ENCODE measurements at places on chromosomes 16 and 17.
A peak's percentile ranks its signal among the peaks of the same experiment; 100 is the strongest.

GRCh38 chr16:81797443-81797842, 18.4 kb downstream of the PLCG2 start:
- peak; percentile 60 for DNase-seq

DNA sequence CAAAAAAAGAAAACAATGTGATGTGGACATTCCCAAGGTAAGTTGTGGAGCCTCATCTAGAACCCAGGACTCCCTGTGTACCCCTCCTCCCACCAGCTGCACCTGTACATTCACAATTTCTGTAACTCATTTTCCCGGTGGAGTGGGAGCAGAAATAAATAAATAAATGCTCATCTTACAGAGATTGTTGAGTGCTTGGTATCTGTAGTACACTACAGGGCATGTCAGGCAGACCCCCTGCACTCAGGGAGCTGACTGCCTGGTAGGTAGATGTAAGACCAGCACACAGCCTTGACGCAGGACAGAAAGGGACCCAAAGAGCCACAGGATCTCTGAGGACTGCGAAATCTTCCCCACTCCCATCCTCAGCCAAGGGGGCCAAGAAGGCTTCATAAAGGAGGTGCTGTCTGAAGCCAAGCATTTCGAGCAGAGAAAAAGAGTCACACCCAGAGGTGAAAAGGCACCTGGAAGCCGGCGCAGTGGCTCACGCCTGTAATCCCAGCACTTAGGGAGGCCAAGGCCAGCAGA, 6.5 kb downstream of the EIF1 start:
- DNase-seq: no peak

DNA sequence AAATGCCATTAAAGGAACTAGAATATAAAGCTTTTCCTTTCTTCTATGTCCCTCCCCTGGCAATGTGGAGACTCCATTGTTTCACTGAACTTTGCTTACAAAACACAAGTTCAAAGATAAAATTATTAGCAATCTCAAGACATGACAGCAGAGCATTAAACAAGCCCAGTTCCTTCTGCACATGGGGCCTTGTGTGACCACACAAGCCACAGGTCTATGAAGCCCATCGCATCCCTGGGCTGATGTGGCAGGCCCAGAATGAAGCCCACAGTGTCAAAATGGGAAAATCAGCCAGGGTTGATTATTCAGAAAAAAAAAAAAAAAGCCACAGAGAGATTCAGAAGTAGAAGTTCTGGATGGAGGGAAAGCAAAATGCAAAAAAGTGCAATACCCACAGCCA, 12.9 kb upstream of the SLC39A11 start:
- no peak for DNase-seq

- DNase-seq: no peak
Measured at GRCh38 chr17:72825218-72825617, 267.3 kb downstream of the SLC39A11 start.

DNA sequence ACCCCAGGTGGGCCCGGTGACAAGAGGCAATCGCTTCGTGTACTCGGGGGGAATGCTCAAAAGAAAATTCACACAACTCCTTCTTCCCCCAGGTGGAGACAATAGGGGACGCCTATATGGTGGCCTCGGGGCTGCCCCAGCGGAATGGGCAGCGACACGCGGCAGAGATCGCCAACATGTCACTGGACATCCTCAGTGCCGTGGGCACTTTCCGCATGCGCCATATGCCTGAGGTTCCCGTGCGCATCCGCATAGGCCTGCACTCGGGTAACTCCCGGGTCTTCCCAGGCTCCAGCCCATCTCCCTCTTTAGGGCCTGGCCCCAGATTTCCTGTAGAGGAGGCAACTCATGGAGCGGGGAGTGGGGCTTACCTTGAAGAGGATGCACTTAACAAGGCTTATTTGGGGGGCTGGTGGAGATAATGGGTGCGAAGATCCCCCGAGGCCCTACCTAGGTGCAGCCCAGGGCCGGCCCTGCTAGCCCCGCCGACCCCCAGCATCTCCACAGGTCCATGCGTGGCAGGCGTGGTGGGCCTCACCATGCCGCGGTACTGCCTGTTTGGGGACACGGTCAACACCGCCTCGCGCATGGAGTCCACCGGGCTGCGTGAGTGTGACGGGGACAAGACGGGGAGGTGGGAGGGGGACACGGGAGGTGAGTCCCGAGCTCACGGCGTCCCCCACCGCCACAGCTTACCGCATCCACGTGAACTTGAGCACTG, 13.0 kb downstream of the GUCY2D start:
- DNase-seq: no peak

DNA sequence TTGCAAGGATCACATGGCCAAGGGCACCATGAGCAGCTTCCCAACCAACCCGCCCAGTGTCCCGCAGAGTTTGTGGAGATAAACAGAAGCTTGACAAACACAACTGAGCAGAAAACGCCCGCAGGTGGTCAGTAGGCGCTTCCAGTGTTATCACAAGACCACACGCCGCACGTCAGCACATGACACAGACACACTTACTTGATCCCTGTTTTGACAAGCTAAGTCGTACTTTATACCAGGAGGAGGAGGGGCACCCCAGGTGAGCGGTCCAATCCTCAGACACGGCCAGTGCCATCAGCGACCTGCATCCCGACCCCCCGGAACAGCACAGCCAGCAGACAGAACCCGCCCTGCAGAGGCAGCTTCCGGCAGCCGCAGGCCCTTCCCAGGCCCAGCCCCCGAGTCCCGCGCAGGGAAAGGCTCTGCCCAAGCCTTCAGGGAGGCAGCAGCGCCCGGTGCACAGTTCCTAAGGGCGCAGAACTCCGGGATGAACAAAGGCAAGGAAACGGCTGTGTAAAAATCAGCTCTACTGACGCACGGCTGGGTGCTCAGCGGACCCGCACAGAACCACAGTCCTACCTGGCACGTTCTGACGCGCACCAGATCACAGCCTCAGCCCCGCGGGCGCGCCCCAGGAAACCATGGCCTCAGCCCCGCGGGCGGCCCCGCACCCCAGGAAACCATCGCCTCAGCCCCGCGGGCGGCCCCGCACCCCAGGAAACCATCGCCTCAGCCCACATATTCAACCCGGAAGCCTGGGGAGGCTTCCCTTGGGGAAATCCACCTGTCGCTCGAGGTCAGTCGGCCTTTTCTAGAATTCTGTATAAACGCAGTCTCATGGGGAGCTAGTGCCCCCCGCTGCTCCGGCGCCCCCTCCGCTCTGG, 27.8 kb downstream of the AXIN1 start:
- peak; percentile 80 for DNase-seq

- DNase-seq: peak; percentile 19
Measured at GRCh38 chr16:23679274-23679985, 741 bp downstream of the PLK1 start.

DNA sequence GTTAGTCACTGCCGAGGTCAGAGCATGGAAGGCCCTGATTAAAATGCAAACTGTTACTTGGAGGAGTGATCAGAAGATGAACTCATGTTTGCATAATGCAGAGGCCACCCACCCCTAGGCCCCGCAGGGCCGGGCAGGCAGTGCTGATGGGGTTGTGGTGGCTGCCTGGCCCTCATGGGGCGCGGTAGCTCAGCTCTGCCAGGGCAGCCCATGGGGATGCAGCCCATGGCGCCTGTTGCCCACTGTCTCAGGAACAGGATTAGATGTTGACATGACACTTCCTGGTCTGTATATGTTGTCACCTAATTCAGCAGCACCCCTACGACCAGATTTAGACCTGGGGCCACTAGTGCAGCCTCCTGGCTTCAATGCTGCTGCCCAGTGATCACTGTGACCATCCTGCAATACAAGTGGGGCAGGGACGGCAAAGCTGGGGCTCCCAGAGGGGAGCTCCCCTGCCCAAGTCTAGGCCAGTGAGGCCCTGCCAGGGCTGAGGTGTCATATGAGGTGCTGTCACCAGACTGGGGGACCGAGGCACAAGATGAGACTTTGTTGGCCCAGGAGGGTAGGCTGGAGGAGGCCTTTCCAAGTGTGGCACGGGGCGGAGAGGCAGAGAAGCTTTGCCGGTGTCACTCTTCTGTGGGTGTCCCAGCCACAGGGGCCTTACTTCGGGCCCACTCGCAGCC, 49.1 kb downstream of the RAI1 start:
- DNase-seq: no peak

- peak; percentile 45 for DNase-seq
Measured at GRCh38 chr16:73064212-73064993, 16.5 kb upstream of the ZFHX3 start.

DNA sequence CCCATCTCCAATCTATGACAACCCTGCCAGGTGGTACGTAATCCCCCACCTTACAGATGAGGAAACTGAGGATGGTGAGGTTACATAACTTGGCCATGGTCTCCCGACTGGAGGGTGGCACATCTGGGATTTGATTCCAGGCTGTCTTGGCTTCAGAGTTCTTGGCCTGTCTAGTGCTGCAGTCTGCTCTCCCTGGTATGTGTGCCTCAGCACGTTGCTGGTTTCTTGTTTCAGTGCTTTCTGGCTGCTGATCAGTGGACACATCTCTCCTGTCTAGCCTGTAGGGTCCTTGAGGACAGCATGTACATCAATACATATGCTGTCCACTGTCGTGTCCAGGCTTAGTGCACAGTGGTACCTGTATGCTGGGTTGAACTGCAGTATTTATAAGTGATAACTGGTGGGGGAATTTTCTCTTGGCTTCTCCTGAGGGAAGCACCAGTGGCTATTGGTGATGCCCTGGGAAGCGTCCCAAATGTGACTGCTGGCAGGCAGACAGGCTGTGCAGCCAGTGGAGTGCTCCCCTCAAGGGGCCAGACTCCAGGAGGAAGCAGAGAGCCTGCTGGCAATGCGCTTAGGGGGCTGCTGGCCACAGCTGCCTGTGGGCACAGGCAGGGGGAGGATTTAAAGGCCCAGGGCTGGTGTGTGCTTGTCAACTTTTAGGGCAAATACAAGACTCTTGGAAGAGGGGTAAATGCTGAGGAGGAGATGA, 14.4 kb downstream of the CTRL start:
- no peak for DNase-seq

GRCh38 chr16:80968386-80969113, 38.1 kb downstream of the CMC2 start:
- DNase-seq: no peak

DNA sequence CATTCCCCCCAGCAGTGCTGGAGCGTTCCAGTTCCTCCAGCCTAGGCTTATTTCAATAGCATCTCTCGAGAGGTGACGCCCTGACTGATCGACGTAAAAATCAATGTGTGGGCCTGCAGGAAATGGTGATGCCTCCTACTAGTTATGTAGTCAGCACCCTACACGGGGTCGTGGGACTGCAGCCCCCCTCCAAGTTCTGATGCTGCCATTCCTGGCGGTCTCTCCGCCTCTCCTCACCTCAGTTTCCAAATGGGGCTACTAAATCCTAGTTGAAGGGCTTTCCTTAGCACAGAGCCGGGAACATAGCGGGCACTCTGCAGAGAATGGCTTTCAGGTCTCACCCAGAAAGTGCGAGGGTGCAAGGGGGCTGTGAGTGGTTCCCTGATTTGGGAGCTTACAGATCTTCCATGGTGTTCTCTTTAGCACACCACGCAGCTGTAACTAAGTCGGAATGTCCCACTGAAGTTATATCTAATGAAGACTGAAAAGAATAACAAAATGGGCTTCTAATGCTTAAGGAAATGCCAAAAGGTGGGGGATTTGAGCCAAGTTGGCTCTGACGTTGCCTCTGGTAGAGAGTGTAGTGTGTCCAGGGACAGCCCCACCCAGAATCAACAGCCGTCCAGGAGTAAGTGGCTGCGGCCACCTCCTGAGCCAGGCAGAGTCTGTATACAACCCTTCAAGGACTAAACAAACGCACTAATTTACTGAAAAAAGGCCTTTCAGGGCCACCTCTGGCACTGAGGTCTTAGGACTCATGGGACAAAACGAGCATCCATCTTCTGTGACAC, 299.7 kb upstream of the FOXF1 start:
- no peak for DNase-seq

GRCh38 chr17:4622375-4622774, 19.1 kb downstream of the ALOX15 start:
- DNase-seq: no peak

Measured in CD4-positive, alpha-beta T cell treated with Interferon gamma for 1 hour (primary cell).